ENCODE measurements at places on chromosomes 13 and 19.

DNA sequence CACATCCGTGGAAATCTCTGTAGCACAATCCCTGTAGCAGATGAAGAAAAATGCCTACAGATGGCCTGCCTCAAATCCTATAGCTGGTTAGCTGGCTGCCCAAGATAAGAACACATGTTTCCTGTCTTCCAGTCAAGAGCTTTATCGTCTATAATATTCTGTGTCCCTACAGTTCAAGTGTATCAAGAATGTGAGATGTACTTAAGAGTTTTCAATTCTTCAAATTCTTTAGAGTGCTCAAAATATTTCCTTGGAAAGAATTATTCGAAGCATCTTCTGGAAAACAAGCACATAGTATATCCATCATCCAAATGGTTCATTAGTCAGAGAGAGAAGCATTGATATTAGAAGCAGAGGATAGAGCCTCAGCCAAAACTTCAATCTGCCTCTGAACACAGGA lies 239.8 kb downstream of the COG6 start:
- peak; percentile 66 for DNase-seq

DNA sequence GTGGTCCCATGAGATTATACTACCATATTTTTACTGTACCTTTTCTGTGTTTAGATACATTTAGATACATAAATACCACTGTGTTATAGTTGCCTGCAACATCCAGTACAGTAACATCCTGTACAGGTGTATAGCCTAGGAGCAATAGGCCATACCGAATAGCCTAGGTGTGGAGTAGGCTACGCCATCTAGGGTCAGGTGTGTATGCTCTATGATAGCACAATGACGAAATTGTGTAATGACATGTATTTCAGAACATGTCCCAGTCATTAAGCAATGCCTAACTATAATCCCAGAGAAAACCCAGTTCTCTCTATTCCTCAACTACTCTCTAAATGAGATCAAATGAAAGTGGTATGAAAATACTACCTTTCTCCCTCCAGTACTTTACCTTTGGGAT lies 3.9 kb downstream of the SLC25A15 start:
- no peak for DNase-seq

DNA sequence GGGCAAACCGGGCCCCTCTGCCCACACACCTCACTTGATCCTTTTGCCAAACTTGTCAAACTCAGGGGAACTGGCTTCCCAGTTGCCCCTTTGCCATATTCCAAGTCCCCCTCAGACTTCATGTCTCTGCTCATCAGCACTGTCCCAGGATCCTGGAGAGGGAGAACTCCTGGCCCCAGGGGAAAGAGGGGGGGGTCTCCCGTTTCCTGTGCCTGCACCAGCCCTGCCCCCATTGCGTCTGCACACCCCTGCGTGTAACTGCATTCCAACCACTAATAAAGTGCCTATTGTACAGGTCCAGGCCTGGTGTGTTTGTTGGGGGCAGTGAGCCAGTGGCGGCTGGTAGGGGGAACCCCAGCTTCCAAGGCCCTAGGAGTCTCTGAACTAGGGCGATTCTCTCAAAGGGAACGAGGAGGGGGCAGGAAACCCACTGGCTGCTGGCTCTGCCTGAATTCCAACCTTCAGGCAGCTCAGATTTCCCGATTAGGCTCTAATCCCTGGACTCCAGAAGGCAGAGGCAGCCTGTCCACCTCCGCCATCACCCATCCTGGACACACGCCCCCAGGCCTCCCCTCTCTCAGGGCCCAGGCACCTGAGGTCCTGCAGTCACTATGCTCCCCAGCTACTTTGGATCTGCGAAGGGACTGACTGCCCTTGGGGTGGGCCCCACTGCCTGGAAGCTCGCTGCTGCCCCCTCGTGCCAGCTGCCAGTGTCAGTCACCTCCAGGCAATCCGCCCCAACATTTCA lies 9.7 kb upstream of the ILF3 start:
- peak; percentile 84 for DNase-seq

DNA sequence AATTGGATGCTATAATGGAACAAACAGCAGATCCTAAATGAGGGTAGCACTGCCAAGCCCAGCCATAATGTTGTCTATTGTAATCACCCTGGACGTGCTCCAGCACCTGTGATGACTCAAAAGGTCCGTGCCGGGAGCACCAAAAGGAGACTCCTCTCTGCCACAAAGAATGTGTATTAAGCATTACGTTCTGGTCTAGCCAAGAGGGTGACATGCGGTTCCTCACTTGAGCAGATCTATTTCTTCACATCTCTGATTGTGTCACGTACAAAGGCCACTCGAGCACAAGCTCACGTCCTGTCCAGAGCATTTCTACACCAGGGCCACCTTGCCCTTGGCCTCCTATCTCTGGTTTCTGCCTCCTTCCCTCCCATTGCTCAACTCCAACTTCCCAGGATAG lies 219.9 kb upstream of the IRS2 start:
- DNase-seq, result peak; percentile 62

- DNase-seq, result peak; percentile 41
Observed at GRCh38 chr13:37418490-37418889, 180.1 kb downstream of the POSTN start.

DNA sequence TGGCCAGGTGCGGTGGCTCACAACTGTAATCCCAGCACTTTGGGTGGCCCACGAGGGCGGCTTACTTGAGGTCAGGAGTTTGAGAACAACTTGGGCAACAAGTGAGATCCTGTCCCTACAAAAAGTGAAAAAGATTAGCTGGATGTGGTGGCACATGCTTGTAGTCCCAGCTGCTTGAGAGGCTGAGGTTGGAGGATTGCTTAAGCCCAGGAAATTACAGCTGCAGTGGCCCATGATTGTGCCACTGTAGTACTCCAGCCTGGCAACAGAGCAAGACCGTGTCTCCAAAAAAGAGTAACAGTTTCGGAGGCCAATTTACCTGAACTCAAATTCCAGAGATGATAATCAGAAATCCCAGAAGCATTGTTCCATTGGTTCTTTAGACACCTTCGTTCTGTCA lies 4.4 kb downstream of the ZNF473 start:
- DNase-seq, result no peak

- DNase-seq, result no peak
Observed at GRCh38 chr13:46071590-46072249, 19.2 kb upstream of the ZC3H13 start.

DNA sequence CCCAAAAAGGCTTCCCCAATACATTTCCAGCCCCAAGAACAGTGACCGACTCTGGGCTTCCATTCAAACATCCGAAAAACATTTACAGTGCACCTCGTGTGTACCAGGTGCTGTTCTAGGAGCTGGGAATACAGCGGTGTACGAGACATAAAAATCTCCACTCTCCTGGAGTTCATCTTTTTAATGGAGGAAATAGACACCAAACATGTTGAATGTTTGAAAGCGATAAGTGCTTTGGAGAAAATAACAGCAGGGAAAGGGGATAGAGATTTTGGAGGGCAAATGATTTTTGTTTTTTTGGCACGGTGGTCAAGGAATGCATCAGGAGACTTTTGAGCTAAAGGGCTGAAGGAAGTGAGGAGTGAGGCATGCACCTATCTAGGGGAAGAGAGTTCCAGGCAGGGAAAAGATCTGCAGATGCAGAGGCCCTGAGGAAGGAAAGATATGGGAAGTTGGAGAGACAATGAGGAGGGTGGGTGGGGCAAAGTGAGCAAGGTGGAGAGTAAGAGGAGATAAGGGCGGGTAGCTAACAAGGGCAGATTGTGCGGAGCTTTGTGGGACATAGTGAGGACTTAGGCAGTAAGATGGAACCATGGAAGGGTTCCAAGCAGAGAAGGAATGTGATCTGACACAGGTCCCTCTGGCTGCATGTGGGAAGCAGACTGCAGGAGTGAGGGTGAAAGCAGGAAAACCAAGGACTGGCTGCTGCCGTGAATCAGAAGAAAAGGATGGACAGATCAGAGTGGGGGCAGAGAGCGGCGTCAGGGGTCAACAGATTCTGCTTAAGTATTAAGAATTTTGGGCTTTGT lies 703 bp upstream of the FBL start:
- DNase-seq, result peak; percentile 24

DNA sequence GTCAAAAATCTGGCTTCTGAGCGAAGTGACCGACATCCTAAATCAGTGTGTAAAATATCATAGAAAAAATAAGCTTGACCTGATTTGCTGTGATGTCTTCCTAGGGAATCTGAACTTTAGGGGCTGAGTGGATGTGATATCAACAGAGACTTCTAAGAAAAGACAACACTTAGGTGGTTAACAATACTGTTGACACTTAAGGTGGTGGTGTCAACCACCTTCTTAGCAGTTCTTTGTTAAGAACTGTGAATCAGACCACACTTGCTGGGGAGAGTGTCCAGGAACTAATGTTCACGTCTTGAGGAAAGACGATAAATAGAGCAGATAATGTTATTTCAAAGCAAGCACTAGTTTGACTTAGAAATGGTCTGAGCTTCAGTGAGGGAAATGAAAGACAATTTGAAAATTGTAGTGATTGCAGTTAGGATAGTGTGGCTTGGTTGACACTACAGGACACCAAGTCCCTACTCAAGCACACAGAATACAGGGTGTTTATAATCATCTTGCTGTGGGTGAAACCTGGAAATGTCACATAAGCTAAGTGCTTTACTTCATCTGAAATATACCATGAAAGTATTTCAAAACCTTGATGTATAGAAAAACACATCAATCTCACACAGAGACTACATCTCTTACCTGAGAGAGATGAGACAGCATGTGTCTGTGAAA lies 1936.5 kb downstream of the PCDH9 start:
- DNase-seq, result no peak

DNA sequence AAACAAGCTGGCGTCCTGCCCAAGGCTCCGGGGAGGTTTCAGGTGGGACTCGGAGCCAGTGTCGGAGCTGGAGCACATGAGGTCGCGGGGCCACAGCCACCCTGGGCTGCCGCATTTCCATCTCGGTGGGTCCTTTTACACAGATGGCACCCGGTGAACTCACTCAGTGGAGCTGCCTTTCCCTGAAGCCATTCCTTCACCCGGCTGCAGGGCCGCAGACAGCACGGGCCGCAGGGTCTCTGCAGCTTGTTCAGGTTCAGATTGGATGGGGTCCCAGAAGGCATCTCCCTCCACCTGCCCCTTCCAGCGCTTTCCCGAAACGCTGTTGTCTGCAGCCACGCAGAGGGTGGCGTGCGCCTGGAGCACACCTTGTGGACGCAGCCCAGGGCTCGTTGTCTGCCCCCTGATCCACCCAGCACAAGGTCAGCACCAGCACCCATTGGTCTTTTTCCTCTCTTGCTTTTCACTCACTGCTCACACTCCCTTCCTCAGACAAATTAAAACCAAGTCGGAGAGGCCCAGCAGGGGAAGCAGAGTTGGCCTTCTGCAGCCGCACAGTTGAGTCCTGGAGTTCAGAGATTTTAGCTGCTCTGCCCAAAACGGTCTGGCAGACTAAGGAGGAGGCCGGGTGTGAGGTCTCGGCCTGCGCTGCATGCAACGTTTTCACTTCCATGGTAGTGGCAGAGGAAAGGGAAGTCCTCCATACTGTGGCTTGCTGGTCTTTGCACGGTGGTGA lies 18.1 kb downstream of the MCF2L start:
- DNase-seq, result no peak
